Posterior vena cava (tissue), 2 donors: ENCODE measurements at places on chromosomes 1 and 21. TPM values are rescaled to one million over a fixed set of nuclear protein-coding genes. Genes with fewer than 3 reads are reported as not detected.

Gene SNX27
- total RNA-seq = 40.1 TPM

- no peak for DNase-seq
Observed at GRCh38 chr1:2240270-2241156, 12.4 kb downstream of the SKI start.

GRCh38 chr1:160605205-160605604 is 25.9 kb upstream of the CD84 start:
- no peak for DNase-seq

GRCh38 chr1:45769261-45769932 is 18.9 kb upstream of the IPP start:
- DNase-seq = no peak
